T-helper 9 cell (primary cell): ENCODE measurements at places on chromosomes 16 and 17.

DNA sequence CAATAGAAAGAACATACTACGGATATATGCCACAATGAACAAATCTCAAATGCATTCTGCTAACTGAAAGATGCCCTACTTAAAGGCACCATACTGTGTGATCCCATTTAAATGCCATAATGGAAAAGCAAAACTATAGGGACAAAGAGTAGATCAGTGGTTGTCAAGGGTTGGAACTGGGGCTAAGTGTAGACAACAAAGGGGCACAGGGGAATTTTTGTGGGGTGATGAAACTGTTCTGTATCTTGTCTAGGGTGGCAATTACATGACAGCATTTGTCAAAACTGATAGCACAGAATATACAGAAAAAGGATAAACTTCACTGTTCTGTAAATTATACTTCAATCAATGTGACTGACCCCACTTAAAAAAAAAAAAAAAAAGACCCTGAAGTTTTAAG lies 17.7 kb downstream of the GFOD2 start:
- DNase-seq: no peak

DNA sequence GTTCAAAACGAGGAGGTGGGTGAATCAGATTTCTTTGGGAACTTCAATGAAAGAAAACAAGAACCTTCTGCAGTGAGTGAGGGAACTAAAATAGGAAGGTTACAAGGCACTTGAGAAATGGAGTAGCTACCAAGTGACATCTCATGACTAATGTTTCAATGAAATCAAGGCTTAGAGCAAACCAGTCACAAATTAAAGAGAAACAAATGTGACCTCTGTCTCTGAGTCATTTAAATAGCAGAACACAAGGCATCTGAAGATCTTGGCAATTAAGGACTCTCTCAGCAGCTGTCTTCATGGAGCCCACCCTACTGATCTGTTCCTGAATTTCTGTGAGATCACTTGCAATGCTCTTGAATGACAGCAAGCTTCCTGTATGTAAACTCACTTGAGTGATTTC lies 109.5 kb downstream of the CDH11 start:
- DNase-seq: no peak

GRCh38 chr17:34015253-34015652 lies 239.8 kb upstream of the CCL2 start:
- DNase-seq: no peak

DNA sequence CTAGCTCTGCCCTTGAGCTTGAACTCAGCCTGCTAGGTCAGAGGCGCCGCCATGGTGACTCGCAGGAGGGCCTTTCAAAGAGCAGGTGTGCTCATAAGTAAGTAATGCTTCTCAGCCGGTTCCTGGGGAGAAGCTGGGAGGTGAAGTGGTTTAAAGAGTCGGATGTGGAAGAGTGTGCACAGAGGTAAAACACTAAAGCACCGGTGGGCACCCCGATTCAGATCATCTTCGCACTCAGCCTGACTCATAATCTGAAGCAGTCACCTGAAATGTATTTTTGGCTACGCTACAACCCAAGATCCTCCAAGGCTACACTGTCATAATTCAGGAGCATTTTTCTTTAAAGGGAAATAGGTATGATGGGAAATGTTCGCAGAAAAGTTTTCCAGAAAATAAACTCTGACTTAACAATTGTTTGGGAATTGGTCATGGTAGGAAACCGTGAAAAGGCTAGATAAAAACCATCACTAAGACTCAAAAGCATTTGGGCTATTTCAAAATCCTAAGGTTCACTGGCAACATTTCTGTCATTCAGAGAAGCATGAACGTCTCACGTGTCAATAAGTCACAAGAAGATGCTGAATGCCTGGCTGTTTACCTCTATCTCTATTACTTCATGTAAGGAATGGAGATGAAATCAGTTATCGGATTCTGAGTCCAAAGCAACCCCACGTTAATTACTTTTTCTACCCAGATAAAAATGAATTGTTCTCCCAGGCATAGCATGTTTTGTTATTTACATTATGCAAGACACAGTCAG lies 17.8 kb downstream of the CDH8 start:
- DNase-seq: no peak

- DNase-seq: no peak
Measured at GRCh38 chr17:17036524-17036998, 5.7 kb upstream of the MPRIP start.
